ENCODE measurements at places on chromosomes 2 and 18.
A peak's percentile ranks its signal among the peaks of the same experiment; 100 is the strongest.

DNA sequence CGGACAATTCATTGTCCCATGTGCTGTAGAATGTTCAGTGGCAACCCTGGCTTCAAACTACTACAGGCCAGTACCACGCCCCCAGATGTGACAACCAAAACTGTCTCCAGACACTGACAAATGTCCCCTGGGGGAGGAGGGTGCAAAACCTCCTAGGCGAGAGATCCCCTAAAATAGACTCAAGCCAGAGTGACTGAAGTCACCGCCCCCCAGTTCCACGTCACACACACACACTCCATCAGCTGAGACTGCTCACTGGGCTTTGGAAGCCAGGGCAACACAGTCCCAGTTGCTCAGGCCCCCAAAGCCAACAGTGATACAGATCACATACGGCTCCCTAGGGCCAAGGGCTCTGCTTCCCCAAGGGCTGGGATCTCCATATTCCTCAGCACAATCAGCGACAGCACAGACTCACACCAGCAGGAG lies 19.1 kb downstream of the HDAC4 start:
- no peak for DNase-seq

DNA sequence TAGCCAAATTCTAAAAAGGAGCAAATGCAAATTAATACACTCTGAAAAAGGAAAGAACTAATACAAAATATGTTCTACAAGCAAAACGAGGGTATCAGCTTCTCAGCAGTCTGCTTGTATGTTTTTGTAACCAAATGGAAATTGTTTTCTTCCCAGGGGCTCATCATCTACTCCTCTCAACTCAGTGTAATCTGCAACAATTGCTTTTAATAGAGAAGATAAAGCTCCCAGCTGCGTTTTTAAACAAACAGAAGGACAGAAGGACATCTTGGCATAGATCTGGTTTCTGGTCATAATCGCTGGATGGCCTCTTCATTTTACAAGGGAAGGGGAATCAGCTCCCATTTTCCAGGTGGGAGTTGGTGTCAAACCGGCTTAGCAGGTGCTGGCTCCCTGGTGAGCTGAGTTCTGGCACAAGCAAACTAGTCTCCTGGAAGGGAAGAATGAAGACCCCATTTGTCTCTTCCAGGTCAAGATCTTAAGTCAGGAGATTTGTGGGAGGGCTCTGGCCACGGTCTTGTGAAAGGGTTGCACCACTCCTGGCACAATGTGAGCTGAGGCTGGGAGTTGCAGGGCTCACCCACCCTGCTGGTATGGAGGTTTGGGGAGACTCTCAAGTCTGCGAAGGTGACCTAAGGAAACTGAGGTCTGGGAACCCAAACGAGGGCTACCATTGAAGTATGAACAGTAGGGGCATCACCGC lies 41.6 kb downstream of the NPPC start:
- no peak for DNase-seq

DNA sequence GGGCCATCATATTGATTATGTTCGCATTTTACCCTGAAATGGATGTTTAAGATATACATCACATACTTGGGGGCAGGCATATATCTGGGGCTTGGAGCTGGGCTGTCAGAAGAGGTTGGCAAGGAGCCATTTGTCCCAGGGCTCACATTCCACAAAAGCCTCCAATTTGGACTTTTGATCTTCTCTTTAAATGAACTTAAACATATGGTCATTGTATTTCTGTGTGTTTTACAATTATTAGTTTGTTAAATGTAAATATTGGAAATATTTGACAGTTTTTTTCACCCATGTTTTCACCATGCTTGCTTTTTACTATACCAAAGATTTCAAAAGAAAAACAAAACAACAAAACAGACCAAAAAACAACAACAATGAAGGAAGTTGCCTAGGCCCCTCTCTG lies 165.8 kb upstream of the MEIS1 start:
- DNase-seq: no peak

DNA sequence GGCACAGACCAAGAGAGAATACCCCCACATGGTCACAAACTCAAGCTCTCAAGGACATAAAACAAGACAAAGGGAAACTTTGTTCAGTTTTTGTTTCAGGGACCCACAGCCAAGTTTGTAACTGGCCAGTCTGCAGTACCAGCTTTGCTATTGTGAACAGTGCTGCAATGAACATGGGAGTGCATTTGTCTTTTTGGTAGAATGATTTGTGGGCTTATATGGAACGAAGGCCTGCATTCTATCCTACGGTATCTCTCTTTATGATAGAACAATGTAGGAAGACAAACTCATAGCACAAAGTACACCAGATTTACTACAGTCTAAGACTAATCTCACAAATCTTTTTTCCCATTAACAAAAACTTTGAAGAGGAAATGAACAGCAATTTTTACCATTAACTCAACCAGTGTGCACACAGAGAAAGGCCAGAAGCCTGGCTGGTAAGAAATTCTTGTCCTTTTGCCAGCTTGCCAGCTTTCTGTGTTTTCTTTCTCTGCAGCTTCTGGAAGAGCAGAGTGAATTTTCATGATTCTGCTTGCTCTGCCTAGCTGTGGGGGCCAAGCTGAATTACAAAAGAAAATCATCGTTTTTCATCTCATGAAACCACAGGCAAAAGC lies 37.1 kb upstream of the FEZ2 start:
- no peak for DNase-seq

GRCh38 chr18:13051950-13052349 lies 60.8 kb downstream of the CEP192 start:
- peak; percentile 4 for DNase-seq

DNA sequence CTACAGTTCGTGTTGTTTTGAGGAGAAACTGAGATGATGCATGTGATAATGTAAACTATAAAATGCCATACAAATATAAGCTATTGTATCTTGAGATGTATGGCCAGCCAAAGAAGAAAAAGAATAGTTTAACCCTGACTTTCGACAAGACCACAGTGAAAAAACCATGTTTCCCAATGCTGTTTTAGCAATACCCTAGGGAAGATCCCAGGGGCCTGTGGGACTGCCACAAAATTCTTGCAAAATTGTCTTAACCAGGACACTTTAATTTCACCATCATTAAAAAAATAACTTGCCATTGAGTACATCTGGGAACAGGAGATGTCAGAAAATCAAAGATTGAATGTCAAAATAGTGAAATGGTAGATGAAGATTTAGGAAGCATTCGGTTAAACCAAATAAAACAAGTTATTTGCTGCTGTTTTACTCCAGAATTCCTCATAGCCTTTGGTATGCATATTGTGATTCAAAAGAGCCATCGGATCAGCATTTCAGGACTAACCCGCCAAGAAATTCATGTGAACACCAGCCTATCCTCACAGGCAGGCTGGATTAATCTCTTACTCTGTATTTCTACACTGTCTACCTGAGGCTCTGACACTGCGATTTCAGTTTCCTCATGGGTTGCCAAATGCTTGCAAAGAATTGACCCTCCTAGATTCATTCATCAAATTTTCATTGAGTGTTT lies 49.0 kb upstream of the SP3 start:
- no peak for DNase-seq

DNA sequence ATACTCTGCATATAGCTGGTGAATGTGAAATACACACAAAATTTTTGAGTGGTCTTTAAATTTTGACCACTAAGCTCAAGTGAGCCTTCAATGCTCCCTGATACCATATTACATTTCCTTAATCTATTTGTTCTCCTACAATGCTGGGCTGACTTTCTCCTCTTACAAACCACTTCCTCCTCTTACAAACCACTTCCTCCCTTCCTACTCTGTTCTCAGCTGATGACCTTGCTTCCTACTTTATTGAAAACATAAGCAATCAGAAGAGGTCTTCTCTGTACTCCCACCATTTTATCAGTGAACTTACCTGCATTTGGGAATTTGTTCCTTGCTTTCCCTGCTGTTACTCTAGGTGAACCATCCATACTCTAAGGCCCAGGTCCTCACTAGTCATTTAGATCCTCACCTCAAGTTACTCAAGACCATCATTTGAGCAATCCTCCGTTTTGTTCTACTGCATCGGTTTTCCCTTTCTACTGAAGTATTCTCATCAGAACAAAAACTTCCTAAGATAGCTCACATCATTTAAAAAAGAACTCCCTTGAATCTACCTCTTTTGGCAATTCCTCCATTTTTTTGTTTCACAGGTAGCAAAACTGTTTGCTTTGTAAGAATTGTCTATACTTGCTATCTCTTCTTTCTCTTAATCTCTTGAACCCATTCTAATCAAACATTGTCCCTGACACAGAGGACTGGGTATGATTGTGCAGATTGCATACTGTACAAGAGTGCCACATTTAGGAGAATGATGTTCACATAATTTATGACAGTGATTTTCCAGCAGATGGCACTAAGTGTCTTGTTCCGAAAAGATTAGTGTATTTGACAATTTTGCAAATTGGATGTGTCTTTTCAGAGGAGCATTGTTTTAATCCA lies 96.5 kb downstream of the EPB41L5 start:
- peak; percentile 38 for DNase-seq

DNA sequence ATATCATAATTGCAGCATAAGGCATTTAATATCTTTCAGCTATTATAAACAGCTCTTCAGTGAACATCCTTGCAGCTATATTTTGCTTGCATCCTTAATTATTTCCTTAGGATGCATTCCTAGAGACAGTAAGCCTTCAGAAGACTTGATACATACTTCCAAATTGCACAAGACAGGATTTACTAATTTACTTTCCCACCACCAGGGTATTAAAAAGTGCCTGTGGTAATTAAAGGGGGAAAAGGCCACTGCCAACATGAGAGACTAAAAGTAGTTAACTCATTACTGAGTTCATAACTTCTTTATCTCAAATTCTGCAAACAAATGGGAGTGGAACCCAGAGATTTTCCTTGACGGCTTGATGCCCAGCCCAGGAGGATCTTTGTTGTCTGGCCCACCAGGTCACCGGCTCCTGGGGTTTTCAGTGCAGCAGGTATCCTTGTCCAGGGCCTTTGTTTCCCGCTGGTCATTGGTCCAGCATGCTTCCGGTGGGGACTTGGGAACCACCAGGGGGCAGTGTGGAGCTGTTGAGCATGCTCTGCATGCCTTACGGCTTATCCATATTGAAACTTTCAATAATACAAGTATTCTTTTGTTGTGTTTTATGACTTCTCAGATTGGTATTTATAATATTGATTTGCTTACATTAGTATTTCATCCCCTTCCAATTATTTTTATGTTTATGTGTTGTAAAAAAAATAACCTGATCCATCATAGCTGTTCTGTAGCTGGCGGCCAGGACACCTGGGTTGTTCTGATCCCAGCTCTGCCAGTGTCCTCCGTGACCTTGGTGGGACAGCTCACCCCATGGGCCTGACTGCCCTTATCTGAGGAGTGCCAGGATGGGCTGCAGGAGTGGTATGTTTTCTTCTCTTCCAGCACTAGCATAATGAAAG lies 61.4 kb downstream of the TGOLN2 start:
- DNase-seq: peak; percentile 44

- no peak for DNase-seq
Observed at GRCh38 chr2:81672923-81673322, 1368.4 kb upstream of the LRRTM1 start.

GRCh38 chr18:45670281-45670962 lies 53.6 kb upstream of the SLC14A1 start:
- peak; percentile 39 for DNase-seq

- DNase-seq: no peak
Observed at GRCh38 chr2:239822146-239822831, 202.9 kb downstream of the NDUFA10 start.

GRCh38 chr2:11768946-11769345 lies 22.5 kb downstream of the LPIN1 start:
- DNase-seq: no peak

DNA sequence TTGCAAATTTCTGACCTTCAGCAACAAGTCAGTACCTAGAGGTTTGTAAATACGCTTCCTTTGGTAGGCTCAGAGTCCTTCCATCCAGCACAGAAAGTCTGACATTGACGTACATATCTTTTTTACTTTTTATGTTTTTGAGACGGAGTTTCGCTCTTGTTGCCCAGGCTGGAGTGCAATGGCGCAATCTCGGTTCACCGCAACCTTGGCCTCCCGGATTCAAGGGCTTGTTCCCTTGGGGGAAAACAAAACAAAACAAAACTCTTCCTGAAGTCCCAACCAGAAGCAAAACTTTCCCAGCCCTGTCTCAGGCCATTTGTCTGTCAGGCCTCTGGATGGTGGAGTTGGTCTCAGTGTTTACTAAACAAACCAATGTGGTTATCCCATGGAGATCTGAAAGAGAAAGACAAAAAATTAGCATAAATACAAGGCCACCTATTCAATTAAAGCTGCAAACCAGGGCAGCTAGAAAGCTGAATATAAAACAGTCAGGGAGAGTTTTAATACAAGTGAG lies 29.6 kb upstream of the ATL2 start:
- peak; percentile 62 for DNase-seq

DNA sequence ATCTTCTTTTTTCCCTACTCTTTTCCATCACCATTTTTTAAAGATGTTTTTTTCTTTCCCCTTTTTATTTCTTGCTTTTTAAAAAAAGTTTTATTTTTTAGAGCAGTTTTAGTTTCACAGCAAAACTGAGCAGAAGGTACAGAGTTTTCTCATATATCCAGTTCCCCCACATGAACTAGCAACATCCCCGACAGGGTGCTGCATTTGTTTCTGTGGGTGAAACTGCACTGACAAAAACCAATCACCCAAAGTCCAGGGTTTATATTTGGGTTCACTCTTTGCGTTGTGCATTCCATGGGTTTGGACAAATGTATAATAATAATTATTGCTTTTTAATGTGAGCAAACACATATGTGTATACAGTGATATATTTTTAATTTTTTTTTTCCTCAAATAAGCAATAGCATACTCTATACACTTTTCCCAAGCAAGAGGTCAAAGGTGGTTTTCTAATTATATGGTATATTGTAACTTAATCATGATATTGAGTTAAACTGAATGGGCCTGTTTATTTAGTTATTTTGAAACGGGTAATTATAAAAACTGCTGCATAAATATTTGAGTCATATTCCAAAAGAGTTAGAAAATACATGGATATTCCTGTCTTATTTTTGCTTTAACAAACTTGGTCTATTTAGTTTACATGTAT lies 50.3 kb downstream of the NCK2 start:
- no peak for DNase-seq

DNA sequence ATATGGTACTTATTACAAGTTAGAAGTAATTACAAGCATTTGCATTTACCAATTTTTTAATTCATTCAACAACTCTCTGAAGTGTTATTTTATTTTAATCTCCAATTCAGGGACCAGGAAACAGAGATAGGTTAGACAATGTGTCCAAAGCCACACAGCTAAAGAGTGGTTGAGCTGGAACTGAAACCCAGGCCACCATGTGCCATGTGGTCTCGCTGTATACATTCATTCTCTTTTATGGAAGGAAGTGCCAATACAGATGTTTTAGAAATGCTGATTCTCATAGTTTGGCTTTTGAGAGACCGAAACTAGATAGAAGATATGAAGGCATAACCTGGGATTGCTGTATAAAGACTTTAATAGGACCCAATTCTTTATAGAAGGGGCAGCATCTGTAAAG lies 684.6 kb upstream of the ID2 start:
- DNase-seq: no peak
